Activated T-cell treated with anti-CD3 and anti-CD28 coated beads, Interleukin-2, amount 50 U/mL, for 72 hours (primary cell): ENCODE measurements at places on chromosomes 16 and 17. TPM values are rescaled to one million over a fixed set of nuclear protein-coding genes. Genes with fewer than 3 reads are reported as not detected.

The PRSS8 gene
- not detected for total RNA-seq

GRCh38 chr16:85306071-85306792 is 194.0 kb upstream of the CIBAR2 start:
- H3K36me3 ChIP-seq = no peaks in the 10 kb centered on the region
- peak; percentile 88 for DNase-seq
- H3K27me3 ChIP-seq = no peaks in the 10 kb centered on the region
- peak overlapping the region; percentile 31 for H3K4me3 ChIP-seq
- H3K27ac ChIP-seq = peak overlapping the region; percentile 6

The TMIGD1 gene
- not detected for total RNA-seq

GRCh38 chr16:71727551-71728324 is 3.2 kb upstream of the PHLPP2 start:
- peaks cover 8% of the 10 kb centered on the region for H3K36me3 ChIP-seq
- H3K27me3 ChIP-seq = peaks cover 12% of the 10 kb centered on the region
- no peak overlapping the region for H3K4me3 ChIP-seq
- DNase-seq = no peak

DNA sequence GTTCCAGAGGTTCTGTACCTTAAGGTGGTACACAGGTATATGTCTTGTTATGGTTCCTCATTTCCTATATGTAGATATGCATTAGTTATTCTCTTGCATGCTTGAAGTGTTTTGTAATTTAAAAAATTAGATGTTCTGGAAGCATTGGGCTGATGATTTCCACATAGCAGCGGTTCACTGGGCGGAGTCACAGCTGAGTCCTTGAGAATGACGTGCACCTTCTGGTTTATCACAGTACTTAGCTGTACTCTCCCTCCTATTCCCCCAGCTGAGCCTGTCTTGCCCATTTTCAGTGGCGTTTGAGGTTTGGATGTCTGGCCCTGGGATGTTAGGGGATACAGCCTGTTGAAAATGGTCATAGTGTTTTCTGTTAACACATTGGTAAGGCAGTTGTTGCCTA is 327.1 kb downstream of the SNX29 start:
- no peak for DNase-seq
- H3K27ac ChIP-seq = no peak overlapping the region
- H3K27me3 ChIP-seq = no peaks in the 10 kb centered on the region
- no peak overlapping the region for H3K4me3 ChIP-seq

The RILP gene
- total RNA-seq = 3.4 TPM

DNA sequence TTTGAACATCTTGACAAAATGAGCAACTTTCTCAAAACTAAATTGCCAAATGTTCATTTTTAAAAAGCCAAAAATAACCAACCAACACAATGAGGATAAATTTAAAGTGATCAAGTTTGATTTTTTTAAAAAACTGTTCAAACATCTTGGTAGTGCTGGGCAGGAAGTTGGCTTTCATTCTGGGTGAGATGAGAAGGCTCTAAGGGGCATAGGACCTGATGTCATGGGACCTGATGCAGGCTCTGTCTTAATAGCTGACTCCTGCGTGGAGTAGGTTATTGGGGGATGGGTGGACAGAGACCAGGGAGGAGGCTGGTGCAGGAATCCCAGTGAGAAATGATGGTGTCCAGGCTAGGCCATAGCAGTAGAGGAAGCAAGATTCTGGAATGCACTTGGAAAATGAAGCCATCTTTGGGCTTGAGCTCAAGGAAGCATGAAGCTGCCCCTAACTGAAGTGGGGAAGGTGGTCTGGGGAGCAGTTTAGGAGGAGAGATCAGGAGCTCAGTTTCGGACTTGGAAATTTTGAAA is 20.4 kb downstream of the NLRC5 start:
- H3K4me3 ChIP-seq = peak overlapping the region; percentile 63
- peak overlapping the region; percentile 91 for H3K27ac ChIP-seq
- H3K36me3 ChIP-seq = peaks cover 4% of the 10 kb centered on the region
- no peak for DNase-seq
- no peaks in the 10 kb centered on the region for H3K27me3 ChIP-seq

The DHX58 gene
- total RNA-seq = 62.0 TPM

- DNase-seq = peak; percentile 42
- H3K27ac ChIP-seq = peak overlapping the region; percentile 72
- peaks cover 39% of the 10 kb centered on the region for H3K4me1 ChIP-seq
- peak overlapping the region; percentile 53 for H3K4me3 ChIP-seq
Observed at GRCh38 chr16:75420987-75421819, 12.1 kb downstream of the CFDP1 start.

DNA sequence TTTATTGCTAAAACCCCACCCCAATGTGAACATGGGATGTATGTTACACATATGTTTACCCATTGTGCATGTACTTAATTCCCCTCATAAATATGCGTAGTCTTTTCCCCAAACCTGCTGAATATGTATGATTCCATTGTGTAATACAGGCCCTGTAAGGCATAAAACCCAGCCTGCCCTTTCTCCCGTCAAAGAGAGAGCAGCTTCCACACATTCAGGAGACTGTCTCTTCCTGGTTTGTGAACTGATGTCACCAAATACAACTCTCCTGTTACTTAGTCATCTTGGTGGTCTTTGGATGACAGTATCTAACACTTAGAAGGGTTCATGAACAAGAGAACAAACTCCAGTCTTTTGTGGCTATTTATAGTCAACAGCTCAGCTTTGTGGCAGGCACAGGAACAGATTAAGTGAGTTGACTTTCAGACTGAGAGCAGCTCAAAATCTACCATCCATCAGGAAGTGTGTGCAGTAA is 24.7 kb upstream of the TMC7 start:
- no peak for DNase-seq
- H3K36me3 ChIP-seq = no peaks in the 10 kb centered on the region
- H3K27ac ChIP-seq = no peak overlapping the region
- peaks cover 6% of the 10 kb centered on the region for H3K27me3 ChIP-seq
- H3K4me1 ChIP-seq = peaks cover 12% of the 10 kb centered on the region

The IRX3 gene
- total RNA-seq = 2.5 TPM

- H3K36me3 ChIP-seq = peaks cover 6% of the 10 kb centered on the region
- H3K27ac ChIP-seq = peak overlapping the region; percentile 91
- peaks cover 47% of the 10 kb centered on the region for H3K4me1 ChIP-seq
- DNase-seq = peak; percentile 82
Observed at GRCh38 chr17:68435876-68436842, 21.1 kb downstream of the WIPI1 start.

The NT5C gene
- total RNA-seq = 56.5 TPM

GRCh38 chr17:75539967-75540729 is 14.7 kb downstream of the LLGL2 start:
- peaks cover 8% of the 10 kb centered on the region for H3K4me1 ChIP-seq
- H3K27me3 ChIP-seq = no peaks in the 10 kb centered on the region
- DNase-seq = no peak
- no peak overlapping the region for H3K4me3 ChIP-seq

The TMED6 gene
- total RNA-seq = 3.7 TPM

- H3K36me3 ChIP-seq = peaks cover 10% of the 10 kb centered on the region
- peaks cover under 1% of the 10 kb centered on the region for H3K27me3 ChIP-seq
- peak overlapping the region; percentile 96 for H3K4me3 ChIP-seq
- peaks cover 17% of the 10 kb centered on the region for H3K4me1 ChIP-seq
- DNase-seq = no peak
Observed at GRCh38 chr16:71564335-71564967, 12.4 kb downstream of the TAT start.

The TEX19 gene
- 0.17 TPM for total RNA-seq

- DNase-seq = peak; percentile 92
- H3K36me3 ChIP-seq = peaks cover 5% of the 10 kb centered on the region
- H3K27ac ChIP-seq = peak overlapping the region; percentile 91
- peaks cover 28% of the 10 kb centered on the region for H3K4me1 ChIP-seq
- H3K27me3 ChIP-seq = peaks cover 63% of the 10 kb centered on the region
Observed at GRCh38 chr17:81393684-81394376, 1.4 kb upstream of the BAHCC1 start.

GRCh38 chr16:28010671-28011070 is 52.8 kb downstream of the GSG1L start:
- DNase-seq = no peak
- no peaks in the 10 kb centered on the region for H3K36me3 ChIP-seq
- H3K4me1 ChIP-seq = no peaks in the 10 kb centered on the region
- peaks cover 7% of the 10 kb centered on the region for H3K27me3 ChIP-seq
- H3K4me3 ChIP-seq = no peak overlapping the region

GRCh38 chr17:7144213-7144612 is 29.6 kb upstream of the ASGR2 start:
- H3K4me3 ChIP-seq = no peak overlapping the region
- H3K36me3 ChIP-seq = no peaks in the 10 kb centered on the region
- H3K4me1 ChIP-seq = no peaks in the 10 kb centered on the region
- no peak for DNase-seq
- no peaks in the 10 kb centered on the region for H3K27me3 ChIP-seq

- no peak overlapping the region for H3K4me3 ChIP-seq
- no peak overlapping the region for H3K27ac ChIP-seq
- no peaks in the 10 kb centered on the region for H3K36me3 ChIP-seq
- H3K4me1 ChIP-seq = no peaks in the 10 kb centered on the region
- H3K27me3 ChIP-seq = peaks cover 12% of the 10 kb centered on the region
Observed at GRCh38 chr17:44599298-44600175, 42.3 kb downstream of the FZD2 start.

DNA sequence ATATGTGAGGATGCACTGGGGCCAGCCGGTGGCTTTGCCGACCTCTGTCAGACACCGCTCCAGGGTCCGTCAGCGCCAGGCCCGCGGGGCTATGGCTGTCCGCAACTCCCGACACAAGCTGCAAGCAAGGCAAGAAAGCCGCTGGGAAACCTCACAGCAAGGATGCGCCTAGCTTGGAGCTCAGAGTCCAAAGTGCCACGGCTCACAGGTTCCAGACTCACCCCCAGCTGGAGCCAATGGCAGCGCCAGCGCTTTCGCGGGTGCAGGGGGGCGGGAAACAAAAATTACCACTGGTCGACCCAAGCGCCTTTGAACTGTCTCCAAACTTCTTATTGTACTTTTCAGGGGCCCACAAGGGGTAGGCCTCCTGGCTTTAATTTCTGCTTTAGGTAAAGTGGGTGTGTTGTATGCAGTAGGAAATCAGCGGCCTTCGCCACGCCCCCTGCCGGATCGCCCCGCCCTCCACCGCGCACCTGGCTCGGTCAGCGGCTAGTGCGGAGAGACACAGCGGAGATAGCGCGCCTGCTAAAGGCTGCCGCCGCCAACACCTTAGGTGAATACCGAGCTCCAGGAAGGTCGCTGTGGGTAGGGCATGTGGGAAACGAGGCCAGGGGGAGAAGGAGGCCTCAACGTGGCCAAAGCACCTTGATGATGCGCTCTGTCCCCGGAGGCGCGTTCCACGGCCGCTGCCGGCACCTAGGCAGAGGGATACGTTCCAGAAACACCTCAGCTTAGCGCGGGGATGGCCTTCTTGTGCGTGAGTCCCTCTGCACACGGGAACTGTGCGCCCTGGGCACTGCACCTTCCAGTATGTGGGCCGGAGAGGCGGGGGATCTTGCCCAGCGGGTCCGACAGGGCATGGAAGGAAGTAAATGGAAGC is 61.0 kb upstream of the RBL2 start:
- peaks cover 25% of the 10 kb centered on the region for H3K4me1 ChIP-seq
- no peak overlapping the region for H3K27ac ChIP-seq
- H3K4me3 ChIP-seq = no peak overlapping the region
- DNase-seq = peak; percentile 81

- peak overlapping the region; percentile 68 for H3K4me3 ChIP-seq
- peak; percentile 53 for DNase-seq
- H3K36me3 ChIP-seq = peaks cover 15% of the 10 kb centered on the region
- H3K27me3 ChIP-seq = no peaks in the 10 kb centered on the region
Observed at GRCh38 chr16:56944954-56945839, 13.3 kb downstream of the HERPUD1 start.

- H3K36me3 ChIP-seq = no peaks in the 10 kb centered on the region
- H3K27ac ChIP-seq = no peak within 1 kb of the TSS
- peaks cover 35% of the 10 kb centered on the region for H3K27me3 ChIP-seq
Observed at GRCh38 chr16:18983565-18984434, at the start of gene TMC7. Gene TMC7 (plus strand): TSS chr16:18983934. CDS start chr16:18984064, 130 bp downstream.

GRCh38 chr17:7113273-7114071 is 1.1 kb downstream of the ASGR2 start:
- H3K27ac ChIP-seq = no peak overlapping the region
- H3K27me3 ChIP-seq = no peaks in the 10 kb centered on the region
- no peak overlapping the region for H3K4me3 ChIP-seq

GRCh38 chr17:53837131-53837530 is 14.4 kb downstream of the KIF2B start:
- peaks cover 1% of the 10 kb centered on the region for H3K36me3 ChIP-seq
- H3K4me3 ChIP-seq = no peak overlapping the region
- DNase-seq = no peak
- no peaks in the 10 kb centered on the region for H3K27me3 ChIP-seq
- no peak overlapping the region for H3K27ac ChIP-seq
- H3K4me1 ChIP-seq = no peaks in the 10 kb centered on the region

The KCNH6 gene
- not detected for total RNA-seq

GRCh38 chr17:1469231-1469852 is 13.3 kb upstream of the CRK start:
- peaks cover 2% of the 10 kb centered on the region for H3K36me3 ChIP-seq
- DNase-seq = no peak
- H3K4me1 ChIP-seq = peaks cover 19% of the 10 kb centered on the region
- H3K4me3 ChIP-seq = no peak overlapping the region

DNA sequence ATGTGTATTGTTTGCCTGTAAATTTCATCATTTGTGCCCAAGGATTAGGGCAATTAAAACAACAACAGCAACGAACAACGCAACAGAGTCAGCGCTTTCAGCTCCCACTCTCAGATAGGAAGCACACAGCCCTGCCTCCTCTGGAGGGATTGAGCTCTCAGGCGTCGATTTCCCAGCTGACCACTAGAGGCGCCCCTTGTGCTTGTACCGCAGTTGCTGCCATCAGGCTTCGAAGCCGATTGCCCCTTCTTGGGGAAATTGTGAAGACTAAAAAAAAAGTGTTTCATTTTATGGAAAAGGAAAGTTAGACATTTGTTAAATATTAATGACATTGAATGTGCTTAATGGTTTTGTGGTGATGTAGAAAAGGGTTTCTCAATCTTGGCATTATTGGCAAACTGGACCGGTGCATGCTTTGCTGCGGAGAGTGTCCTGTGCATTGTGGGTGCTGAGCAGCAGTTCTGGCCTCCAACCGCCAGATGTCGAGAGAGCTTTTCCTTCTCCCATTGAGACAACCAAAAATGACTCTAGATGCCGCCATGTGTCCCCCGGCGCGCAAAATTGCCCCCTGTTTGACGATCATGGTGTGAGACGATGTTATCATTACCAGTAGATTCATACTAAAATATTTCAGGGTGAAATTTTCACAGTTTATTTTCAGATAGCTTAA is 650.4 kb upstream of the RBFOX1 start:
- no peaks in the 10 kb centered on the region for H3K36me3 ChIP-seq
- H3K27ac ChIP-seq = no peak overlapping the region
- DNase-seq = peak; percentile 7
- no peaks in the 10 kb centered on the region for H3K4me1 ChIP-seq
- no peaks in the 10 kb centered on the region for H3K27me3 ChIP-seq

DNA sequence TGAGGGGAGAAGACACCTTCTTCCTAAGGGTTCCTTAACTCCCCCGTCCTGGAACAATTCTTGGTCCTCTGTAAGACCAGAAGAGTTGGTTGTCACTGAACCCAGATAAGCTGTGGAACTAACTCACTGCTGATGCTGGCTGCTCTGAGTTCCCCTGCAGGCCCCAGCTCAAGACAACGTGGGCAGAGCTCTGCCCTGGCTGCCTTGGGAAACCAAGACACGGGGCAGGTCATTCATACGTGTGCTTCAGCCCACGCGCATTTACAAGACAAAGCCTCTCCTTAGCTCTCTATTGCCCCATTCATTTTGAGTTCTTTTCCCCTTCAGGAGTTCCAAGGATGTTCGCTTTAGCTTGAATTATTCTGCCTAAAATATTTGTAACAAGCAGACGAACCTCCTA is 3.4 kb upstream of the NAT9 start:
- H3K4me3 ChIP-seq = peak overlapping the region; percentile 81
- peaks cover 5% of the 10 kb centered on the region for H3K36me3 ChIP-seq
- peak; percentile 18 for DNase-seq
- peaks cover 83% of the 10 kb centered on the region for H3K4me1 ChIP-seq

GRCh38 chr16:78629173-78629572 is 529.7 kb downstream of the WWOX start:
- no peak overlapping the region for H3K4me3 ChIP-seq
- no peak for DNase-seq
- no peaks in the 10 kb centered on the region for H3K4me1 ChIP-seq
